H7 (cell line): ENCODE measurements at places on chromosomes 5 and 9. TPM values are rescaled to one million over a fixed set of nuclear protein-coding genes. Genes with fewer than 3 reads are reported as not detected.

- DNase-seq: no peak
Measured at GRCh38 chr9:121654499-121655140, 3.2 kb downstream of the DAB2IP start.

DNA sequence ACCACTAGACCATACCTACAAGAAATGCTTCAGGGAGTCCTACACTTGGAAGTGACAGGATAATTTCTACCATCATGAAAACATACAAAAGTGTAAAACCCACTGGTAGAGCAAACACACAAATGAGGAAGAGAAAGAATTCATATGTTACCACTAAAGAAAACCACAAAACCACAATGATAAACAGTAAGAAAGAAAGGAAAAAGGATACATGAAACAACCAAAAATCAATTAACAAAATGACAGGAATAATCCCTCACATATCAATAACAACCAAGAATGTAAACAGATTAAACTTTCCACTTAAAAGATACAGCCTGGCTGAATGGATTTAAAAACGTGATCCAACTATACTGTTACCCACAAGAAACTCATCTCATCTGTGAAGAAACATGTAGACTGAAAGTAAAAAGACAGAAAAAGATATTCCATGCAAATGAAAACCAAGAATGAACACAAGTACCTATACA lies 83.4 kb downstream of the LPAR1 start:
- no peak for DNase-seq

DNA sequence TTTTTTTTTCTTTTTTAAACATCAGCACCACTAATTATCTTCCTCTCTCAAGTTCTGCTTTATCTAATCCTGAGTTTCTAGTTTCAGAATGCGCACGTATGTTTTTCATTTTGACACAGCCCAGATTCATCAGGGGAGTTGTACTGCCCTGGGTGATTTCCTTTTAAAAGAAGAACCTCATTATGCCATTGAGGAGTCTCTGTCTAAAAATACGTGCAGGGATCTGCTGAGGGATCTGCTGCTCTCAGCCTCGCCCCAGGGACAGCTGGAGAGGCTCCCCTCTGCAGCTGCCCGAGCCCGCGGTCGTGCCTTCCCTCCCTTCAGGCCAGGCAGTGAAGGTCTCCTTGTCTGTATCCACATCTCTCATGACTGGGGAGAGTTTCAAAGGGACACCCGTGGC lies 273.1 kb downstream of the ARHGEF28 start:
- DNase-seq: no peak

DNA sequence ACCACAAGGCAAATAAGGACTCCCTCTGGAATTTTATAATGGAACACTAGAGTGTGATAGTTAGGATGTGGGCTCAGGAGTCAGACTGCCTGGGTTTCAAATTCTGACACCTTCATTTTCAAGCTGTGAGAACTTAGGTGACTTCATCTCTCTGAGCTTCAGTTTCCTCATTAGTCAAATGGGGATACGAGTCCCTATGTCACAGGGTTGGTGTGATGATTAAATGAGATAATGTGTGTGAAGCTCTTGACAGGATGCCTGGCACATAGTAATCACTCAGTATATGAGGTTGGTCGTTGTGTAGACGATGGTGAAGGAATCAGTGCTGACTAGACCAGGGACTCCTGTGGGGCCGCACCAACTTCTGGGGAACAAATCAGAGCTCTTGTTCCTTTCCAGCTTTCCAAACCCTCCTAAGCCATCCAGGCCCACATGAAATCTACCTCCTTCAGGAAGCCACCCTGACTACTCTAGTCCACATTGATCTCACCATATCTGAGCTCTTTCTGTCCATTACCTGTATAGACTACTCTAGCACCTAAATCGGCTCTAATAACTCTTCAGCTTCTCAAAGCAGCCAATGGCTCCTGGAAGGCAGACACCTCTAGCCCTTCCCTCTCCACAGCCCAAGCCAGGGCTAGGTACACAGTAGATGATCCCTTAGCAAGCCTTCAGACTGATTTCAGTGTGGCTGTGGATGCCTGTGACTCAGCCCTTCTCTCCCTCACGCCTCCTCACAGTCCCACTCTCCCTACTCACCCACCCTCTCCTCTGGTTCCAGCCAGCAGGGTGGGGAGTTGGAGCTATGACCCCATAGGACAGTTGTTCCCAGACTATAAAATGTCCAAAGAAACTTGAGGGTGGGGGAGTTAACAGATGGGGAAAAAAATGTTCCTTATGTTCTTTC lies 2.5 kb upstream of the TCF7 start:
- no peak for DNase-seq

GRCh38 chr5:156444753-156445291 lies 117.9 kb downstream of the SGCD start:
- no peak for DNase-seq

DNA sequence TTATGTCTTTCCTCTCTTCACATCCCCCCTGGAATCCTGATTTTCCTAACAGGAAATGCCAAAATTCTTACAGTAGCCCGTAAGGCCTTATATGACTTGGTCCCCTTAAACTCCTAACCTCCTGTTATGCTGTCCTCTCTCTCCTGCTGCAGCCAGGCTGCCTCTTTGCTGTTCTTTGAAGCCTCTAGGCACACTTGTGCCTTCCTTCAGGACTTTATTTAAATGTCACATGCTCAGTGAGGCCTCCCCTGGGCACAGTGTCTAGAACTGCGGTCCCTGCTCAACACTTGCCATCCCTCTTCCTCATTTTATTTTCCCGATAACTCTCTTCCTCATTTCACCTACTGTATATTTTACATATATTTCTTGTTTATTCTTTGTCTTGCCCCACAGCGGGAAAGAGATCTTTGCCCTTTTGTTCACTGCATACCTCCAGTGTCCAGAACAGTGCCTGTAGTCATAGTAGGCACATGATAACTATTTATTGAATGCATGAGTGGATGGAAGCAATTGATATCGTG lies 5.5 kb upstream of the SHB start:
- no peak for DNase-seq

GRCh38 chr9:127847178-127847510 lies 7.3 kb downstream of the ENG start:
- DNase-seq: no peak

- no peak for DNase-seq
Measured at GRCh38 chr9:2229109-2229721, 214.1 kb downstream of the SMARCA2 start.

- DNase-seq: no peak
Measured at GRCh38 chr5:107913494-107913893, 242.8 kb upstream of the EFNA5 start.

- no peak for DNase-seq
Measured at GRCh38 chr5:35856765-35857351, at the start of gene IL7R. Gene IL7R (plus strand): TSS chr5:35856891. CDS start chr5:35856978, 87 bp downstream.

- DNase-seq: peak; percentile 72
Measured at GRCh38 chr9:87667164-87667738, 58.7 kb upstream of the CTSL start.

- no peak for DNase-seq
Measured at GRCh38 chr9:99192786-99193465, 28.8 kb downstream of the ALG2 start.

DNA sequence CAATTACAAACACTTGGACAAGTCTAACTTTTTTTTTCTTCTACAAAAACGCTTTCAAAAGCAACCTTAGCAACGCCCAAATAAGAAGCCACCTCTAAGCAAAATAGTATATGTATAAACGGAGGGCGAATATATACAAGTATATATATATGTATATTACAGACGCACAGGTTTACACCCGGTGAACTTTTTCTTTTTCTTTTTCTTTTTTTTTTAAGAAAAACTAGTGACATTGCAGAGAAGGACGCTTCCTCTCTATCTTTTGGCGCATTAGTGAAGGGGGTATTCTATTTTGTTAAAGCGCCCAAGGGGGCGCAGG lies 200 bp downstream of the NPR3 start:
- DNase-seq: no peak

- no peak for DNase-seq
Measured at GRCh38 chr5:100904259-100904861, 1.3 kb upstream of the ST8SIA4 start.

DNA sequence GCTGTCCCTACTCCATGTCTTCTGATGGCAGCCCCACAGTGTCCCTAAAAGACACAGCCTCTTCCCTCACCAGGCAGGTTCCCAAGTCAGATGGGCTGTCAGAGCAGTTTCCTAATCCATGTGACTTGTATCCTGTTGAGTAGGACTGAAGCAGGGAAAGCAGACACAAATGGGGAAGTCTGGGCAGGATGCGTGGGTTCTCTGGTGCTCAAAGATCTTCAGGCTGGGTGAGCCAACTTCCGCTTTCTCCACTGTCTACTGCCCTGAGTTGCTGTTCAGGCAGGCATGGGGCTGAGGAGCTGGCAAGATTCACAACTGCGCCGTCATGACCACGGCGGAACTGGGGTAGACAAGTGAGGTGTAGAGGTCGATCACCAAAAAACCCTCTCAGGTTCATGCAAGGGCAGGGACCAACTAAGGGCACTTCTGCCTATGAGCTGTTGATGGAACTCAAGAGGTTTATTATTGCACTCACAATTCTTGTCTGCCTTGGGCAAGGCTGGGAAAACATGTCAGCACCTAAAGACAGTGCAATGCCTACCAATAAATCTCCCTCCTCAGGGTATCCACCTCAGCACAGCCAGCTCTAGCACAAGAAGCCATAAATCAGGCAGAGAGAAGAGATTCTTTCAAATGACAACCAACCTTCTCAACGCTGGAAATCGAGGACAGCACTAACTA lies 83.4 kb downstream of the RAPGEF1 start:
- DNase-seq: no peak

GRCh38 chr5:65801352-65801783 lies 79.4 kb downstream of the NLN start:
- DNase-seq: peak; percentile 15

DNA sequence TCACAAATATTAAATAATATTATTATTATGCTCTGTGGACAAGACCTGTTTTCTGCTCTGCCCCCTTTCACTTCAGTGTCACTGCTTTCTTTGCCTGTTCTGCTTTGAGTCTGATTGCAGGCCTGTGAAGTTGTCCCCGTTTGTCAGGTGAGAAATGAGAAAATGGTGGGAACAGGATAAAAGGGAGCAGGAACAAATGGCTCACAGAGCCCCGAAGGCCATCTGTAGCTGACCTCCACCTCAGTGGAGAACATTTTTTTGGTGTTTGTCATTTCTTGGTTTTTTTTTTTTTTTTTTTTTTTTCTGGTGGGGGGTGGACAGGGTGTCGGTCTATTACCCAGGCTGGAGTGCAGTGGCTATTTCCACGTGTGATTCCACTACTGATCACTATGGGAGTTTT lies 13.2 kb upstream of the S100Z start:
- DNase-seq: no peak

DNA sequence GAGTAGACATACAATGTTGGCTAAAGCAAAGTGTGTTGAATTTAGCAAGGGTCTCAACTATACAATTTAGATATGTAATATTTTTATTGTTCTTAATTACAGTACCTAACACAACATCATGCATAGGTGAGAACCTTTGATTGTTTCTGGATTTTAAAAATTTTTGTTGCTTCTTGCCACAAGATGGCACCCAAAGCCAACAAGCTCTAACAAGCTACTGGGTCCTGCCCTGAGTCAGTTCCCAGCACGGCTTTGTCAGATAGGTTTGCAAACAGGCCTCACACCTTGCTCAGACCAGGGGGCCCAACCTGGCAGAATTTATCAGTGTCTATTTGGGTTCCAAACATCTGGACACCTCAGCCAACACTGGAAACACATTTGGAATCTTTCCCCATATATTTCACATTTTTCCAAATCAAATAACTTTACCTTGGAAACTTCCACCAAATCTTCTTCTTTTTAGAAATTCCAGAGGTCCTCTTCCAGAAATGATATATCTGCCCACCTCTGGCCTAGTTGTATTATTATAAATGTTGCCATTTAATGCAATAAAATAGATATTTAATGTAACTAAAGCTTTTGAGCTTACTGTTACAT lies 49.5 kb upstream of the EGFLAM start:
- DNase-seq: peak; percentile 61

- no peak for DNase-seq
Measured at GRCh38 chr5:10434392-10434791, 7.3 kb upstream of the ROPN1L start.

DNA sequence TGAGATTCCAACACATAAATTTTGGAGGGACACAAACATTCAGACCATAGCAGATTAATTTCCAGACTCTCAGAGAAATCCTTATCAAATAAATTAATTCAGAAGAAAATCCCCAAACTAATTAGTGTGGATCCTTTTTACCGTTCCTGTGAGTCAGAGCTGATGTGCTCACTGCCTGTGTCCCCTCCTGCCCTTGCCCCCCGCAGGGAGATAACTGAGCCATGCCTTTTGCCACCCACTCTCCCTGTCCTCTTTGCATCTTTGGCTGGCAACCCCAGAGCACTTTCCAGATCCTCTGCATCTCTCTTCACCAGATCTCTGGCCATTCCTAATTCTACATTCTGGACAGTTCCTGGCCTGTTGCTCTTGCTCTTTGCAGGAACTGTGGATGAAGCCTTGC lies 135.4 kb upstream of the MAP1B start:
- no peak for DNase-seq

Gene PPIC
- 12.6 and 13.0 TPM in 2 replicates for total RNA-seq

Gene ZNF366
- not detected in 2 replicates for total RNA-seq

Gene PCDH12
- total RNA-seq: 0.10 TPM in 1 of 2 replicates, not detected in the other

Gene CARTPT
- not detected in 2 replicates for total RNA-seq

Gene PCDHAC2
- total RNA-seq: 21.2 and 24.2 TPM in 2 replicates

Gene FAM81B
- total RNA-seq: not detected in 2 replicates

Gene EDIL3
- 46.0 and 71.3 TPM in 2 replicates for total RNA-seq

Gene BARX1
- 79.7 and 80.4 TPM in 2 replicates for total RNA-seq
